ENCODE measurements at places on chromosomes 3 and 15.

GRCh38 chr15:100901702-100902435 lies 17.3 kb upstream of the LRRK1 start:
- DNase-seq = no peak

DNA sequence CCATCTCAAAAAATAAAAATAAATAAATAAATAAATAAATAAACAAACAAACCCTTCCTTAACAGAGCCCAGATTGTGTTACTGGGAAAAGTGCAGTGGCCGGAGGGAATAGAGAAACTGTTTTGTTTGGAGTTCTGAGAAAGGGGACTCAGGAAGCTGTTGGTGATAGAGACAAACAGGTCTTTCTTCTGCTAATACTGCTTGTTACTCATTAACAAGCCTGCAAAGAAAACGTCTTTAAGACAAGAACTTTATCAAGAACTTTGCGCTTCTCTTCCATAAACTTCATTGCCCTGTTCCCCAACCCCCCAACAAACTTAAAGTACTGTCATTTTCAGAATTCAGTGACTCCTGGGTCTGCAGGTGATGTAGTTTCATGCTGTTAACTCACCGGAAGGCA lies 68.8 kb upstream of the GSK3B start:
- no peak for DNase-seq

GRCh38 chr3:188058569-188059184 lies 95.3 kb upstream of the LPP start:
- DNase-seq = no peak

- no peak for DNase-seq
Observed at GRCh38 chr15:72845981-72846383, 62.4 kb upstream of the ADPGK start.

All from cardiac septum (tissue), 1 donor.